ENCODE measurements at places on chromosomes 5 and 9.

DNA sequence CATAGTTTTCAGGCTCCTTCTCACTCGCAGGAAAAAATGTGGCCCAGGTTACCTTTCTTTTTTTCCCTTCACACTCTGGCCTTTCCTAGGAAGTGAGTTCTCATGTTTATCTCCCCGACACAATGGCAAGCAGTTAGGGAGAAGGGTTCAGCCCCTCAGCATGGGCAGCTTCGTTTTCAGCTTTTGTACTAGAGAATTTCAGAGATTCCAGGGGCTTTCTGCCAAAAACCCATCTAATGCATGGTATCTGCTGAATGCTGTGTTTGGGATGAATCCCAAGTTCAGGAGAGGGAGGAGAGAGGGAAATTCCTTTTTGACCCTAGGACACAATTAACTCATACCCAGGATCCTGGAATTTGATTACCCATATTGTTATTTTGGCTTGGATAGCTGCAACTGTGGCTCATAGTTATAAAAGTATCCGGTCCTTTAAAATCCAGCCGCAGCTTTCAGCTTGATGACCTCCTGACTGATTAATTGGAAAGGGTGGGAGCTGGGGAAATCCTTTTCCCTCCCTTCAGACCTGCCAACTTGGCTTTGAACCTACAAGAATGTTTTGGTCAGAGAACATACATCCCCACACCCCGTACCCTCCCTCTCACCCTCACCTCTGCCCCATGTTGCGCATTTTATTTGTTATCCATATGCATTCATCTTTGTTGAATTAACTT, 78.4 kb downstream of the TMEM252 start:
- DNase-seq = no peak

DNA sequence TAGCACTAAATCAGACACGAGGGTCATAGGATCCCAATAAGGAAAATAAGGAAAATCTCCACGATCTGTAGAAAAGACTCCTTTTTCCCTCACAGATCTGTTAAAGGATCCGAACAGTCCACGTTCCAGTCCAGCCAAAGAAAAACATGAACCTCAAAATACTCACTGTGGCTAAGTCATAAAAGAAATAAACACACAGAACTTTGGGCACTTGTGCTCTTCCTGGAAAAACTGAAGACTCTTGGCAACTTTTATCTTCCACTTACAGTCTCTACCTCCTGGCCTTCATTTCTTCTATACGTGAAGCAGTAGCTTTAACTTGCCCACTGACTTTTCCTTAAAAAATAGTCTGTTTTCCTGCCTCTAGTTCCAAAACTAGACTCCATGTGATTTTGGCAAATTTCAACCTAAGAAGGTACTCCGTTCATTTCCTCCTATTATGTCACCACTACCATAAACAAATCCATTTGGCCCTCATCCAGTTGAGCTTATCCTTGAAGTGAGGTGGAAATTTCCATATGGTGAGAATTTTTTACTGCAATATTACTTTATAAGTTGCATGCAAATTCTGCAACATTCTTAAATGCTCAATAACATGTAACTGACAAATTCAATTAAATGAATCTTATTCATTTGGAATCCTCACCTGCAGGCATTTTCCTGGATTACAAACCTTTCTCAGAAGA, 5.3 kb upstream of the LHFPL2 start:
- no peak for DNase-seq

DNA sequence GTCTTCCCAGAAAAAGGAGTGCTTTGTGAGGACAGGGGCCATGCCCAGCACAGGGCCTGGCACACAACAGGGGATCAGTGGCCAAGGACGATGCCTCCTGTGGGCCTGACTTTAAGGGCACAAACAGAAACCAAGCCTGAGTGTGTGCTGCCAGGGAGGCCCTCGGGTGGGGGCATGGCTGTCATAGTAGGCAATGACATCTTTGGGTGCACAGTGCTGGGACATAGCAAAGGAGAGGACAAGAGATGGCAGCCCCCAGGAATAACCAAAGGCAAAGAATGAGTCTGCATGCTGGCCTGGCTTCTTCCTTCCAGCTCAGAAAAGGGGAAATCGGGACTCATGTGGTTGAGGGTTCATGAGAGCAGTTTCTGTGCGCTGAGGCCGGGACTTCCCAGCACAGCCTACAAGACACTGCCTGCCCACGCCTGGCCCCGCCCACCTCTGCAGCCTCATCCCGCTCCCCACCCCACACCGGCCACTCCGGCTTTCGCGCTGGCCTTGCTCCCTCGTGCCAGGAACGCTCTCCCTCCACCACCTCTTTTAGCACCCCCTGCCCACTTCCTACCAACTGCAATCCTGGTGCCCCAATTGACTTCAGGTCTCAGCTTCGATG, 13.8 kb upstream of the LHX2 start:
- no peak for DNase-seq

GRCh38 chr5:165015126-165015525, 1509.7 kb downstream of the MAT2B start:
- no peak for DNase-seq

DNA sequence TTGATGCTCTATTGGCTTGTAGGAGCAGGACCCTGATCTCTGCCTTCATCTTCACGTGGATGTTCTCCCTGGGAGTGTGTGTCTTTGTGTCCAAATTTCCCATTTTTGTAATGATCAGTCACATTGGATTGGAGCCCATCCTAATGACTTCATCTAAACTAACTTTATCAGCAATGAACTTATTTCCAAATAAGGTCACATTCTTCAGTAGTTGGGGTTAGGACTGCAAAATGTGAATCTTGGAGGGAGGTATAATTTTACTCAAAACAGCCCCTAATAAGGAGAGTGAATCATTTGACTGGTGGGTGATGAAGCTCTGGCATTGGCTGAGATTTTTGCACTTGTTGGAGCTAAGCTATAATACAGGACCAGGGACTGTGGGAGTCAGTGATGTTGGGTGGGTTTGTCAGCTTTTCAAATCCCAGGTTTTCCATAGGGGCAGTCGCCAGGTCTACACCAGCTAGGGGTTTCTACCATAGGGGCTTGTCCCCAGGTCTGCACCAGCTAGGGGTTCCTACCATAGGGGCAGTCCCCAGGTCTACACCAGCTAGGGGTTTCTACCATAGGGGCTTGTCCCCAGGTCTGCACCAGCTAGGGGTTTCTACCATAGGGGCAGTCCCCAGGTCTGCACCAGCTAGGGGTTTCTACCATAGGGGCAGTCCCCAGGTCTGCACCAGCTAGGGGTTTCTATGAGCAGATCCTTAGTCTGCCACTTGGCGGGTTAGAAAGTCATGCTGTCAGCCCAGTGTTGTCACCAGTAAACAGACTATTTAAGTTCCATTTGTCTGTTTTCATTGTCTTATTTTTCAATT, 382.6 kb upstream of the DAP start:
- DNase-seq = no peak

GRCh38 chr5:116759860-116760640, 185.4 kb upstream of the SEMA6A start:
- no peak for DNase-seq

DNA sequence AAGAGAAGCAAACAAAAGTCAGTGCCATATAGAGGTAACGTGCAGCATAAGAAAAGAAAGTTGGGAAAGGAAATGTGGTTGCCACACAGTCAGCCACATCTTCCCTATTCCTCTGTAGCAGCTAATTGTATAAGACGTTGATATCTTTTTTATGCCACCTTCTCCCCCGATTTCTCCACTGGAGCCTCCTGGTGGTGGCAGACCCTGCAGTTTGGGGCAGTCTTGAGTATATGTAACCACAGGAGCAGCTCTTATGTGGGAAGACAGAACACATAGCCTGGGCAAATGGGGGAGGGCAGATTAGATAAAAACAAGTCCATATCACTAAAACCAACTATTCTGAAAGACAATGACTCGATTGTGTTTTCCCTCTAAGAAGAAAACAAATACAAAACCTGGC, 99.7 kb downstream of the PLCXD3 start:
- DNase-seq = no peak

Measured in renal cortex interstitium (tissue), 15 donors.